ENCODE measurements at places on chromosomes 1 and 21.

- no peak for DNase-seq
Measured at GRCh38 chr21:14773777-14774345, 227.7 kb upstream of the SAMSN1 start.

- DNase-seq, result no peak
Measured at GRCh38 chr1:60916906-60917305, 165.5 kb upstream of the NFIA start.

DNA sequence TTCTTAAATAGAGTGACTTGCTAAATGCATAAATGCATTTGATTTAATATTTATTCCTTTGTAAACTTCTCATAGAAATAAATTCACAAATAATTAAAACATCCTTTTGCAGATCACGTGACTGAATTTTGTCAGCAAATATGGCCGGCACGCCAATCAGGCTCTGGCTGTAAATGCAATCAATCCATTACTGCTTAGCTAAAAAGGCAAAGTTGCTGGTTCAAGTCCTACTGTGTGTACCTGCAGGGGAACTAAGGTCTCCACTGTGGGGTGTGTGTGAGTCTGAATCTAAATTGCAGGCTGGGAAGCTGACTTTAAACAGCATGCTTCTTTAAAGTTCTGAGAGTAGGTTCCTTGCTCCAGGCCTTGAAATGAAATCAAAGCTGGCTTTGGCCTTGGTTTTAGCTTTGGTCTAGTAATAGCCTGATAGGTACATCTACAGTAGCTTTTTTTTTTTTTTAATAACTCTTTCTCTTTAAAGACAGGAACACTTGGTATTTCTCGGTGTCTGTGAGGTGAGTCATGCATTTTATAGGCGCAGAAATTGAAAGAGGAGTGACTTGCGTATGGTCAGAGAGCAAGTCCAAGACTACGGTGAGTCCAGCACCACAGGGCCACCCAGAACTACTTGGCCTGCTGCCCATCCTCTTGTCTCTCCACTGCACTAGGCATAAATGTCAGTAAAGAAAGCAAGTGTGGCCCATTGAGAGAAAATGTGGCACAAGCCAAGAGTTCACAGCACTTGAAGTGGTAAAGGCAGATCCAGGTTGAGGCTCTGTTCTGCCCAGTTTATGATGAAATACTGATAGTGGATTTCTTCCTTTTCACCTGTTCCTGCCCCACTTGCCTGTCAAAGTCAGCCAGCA lies 36.2 kb upstream of the LYST start:
- no peak for DNase-seq

DNA sequence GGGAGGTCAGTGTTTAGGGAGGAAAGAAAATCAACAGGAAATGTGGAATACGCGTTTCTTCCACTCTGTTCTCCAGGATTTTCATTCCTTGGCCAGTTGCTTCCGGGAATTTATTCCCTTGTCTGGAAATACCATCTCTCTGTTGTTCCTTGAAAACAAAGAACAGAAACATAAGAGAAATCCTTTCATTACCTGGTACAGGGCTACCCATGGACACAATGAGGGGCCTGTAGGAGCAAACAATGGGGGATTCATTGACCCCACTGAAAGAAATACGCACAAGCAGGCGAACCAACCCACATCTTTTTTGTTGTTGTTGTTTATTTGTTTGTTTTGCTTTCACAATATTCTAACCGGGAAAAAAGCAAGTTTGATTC lies 20.0 kb upstream of the BACE2 start:
- no peak for DNase-seq

GRCh38 chr1:33162141-33162540 lies 19.7 kb downstream of the TRIM62 start:
- DNase-seq, result no peak

- no peak for DNase-seq
Measured at GRCh38 chr1:212721388-212722247, 22.0 kb upstream of the BATF3 start.

- DNase-seq, result no peak
Measured at GRCh38 chr1:63807046-63807445, 33.2 kb downstream of the ROR1 start.

Measured in HAP-1 (cell line).